ENCODE measurements at places on chromosomes 5 and 9. TPM values are rescaled to one million over a fixed set of nuclear protein-coding genes. Genes with fewer than 3 reads are reported as not detected.

CETN3 gene
- 11.6 TPM for total RNA-seq

LARP1 gene
- 22.1 TPM for total RNA-seq

AOPEP gene
- 98.8 TPM for total RNA-seq

FOXD4 gene
- total RNA-seq: 0.23 TPM

OTP gene
- total RNA-seq: not detected

LEAP2 gene
- total RNA-seq: 0.08 TPM

SGCD gene
- 24.2 TPM for total RNA-seq

SCGB3A2 gene
- not detected for total RNA-seq

PCDHB10 gene
- 0.68 TPM for total RNA-seq

WDR31 gene
- 0.83 TPM for total RNA-seq

CCNH gene
- 63.5 TPM for total RNA-seq

EDIL3 gene
- 24.7 TPM for total RNA-seq

NUTM2G gene
- not detected for total RNA-seq

C9orf153 gene
- total RNA-seq: 0.08 TPM

CCNO gene
- 0.30 TPM for total RNA-seq

IFNA13 gene
- not detected for total RNA-seq

PHF24 gene
- under 0.01 TPM for total RNA-seq

PKD2L2 gene
- not detected for total RNA-seq

FGF10 gene
- total RNA-seq: not detected

FKTN gene
- 15.1 TPM for total RNA-seq

PPIC gene
- total RNA-seq: 131 TPM

SHROOM1 gene
- 1.1 TPM for total RNA-seq

DOK3 gene
- 0.90 TPM for total RNA-seq

CARTPT gene
- total RNA-seq: not detected

EIF4E1B gene
- total RNA-seq: not detected

BSPRY gene
- total RNA-seq: not detected

SPINK1 gene
- total RNA-seq: 0.68 TPM

MEIKIN gene
- total RNA-seq: not detected

LCN12 gene
- not detected for total RNA-seq

LHX3 gene
- total RNA-seq: not detected

KLF9 gene
- total RNA-seq: 16.4 TPM

CMBL gene
- 21.6 TPM for total RNA-seq

PRSS3 gene
- 8.0 TPM for total RNA-seq

SNCAIP gene
- total RNA-seq: not detected

FBLL1 gene
- total RNA-seq: 3.0 TPM

SPRY4 gene
- 2.6 TPM for total RNA-seq

OR13J1 gene
- not detected for total RNA-seq

All from smooth muscle cell of the coronary artery (primary cell).